CD4-positive, alpha-beta T cell treated with Interleukin-4 for 4 hours (primary cell): ENCODE measurements at places on chromosomes 12 and 14.

- no peak for DNase-seq
These were observed 25.2 kb downstream of the FAM234B start for GRCh38 chr12:13069380-13069779.

DNA sequence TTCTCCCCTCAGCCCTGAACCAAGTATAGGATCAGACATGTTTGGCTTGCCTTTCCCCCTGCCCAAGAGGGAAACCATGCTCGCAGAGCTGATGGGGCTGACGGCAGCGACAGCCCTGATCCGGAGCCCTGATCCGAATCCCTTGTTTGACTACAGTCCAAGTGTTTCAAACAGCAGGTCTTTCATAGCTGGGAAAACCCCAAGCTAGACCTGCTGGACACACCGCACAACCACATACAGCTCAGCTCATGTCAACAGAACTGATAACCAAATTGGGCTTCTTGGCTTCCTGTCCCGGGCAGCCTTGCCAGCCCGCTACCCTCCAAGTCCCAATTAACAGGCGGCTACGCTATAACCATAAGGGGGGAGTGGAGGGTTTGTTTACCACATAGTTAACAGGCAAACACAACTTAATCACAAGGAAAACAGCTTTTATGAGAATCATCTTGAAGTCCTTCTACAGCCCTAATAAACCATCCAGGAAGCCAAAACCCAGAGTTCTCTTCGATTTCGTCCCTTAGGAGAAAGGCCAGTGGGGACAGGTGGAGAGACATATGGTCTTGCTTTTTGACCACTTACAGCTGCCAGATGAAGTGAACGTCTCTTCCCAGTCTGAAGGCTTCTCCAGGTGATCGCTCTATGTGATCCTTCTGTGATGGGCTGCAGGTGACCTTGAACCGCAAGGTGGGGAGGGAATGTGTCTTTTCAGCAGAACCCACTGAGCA, 64.5 kb upstream of the MANSC4 start:
- no peak for DNase-seq

GRCh38 chr12:41835556-41835955, 309.1 kb downstream of the GXYLT1 start:
- DNase-seq = no peak

DNA sequence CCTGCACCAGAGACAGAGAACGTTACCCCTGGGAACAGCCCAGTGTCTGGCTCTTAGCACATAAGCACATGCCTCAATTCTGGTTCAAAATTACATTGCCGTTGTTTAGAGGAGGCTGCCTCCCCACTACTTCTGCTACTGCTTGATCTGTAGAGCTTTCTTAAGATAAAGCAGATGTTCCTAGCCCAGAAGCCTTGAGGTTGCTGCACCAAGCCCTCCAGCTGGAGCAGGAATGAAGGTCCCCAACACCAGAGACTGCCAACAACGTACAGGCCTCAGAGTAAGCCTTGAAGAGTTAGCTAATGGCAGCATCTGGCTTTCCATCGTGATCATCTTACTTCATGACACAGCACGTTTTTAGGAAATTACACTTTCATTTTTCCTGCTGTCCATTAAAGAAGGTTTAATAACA, 34.7 kb upstream of the AMIGO2 start:
- no peak for DNase-seq
